HCT116 (cell line): ENCODE measurements at places on chromosomes 6 and 20. TPM values are rescaled to one million over a fixed set of nuclear protein-coding genes. Genes with fewer than 3 reads are reported as not detected.

DNA sequence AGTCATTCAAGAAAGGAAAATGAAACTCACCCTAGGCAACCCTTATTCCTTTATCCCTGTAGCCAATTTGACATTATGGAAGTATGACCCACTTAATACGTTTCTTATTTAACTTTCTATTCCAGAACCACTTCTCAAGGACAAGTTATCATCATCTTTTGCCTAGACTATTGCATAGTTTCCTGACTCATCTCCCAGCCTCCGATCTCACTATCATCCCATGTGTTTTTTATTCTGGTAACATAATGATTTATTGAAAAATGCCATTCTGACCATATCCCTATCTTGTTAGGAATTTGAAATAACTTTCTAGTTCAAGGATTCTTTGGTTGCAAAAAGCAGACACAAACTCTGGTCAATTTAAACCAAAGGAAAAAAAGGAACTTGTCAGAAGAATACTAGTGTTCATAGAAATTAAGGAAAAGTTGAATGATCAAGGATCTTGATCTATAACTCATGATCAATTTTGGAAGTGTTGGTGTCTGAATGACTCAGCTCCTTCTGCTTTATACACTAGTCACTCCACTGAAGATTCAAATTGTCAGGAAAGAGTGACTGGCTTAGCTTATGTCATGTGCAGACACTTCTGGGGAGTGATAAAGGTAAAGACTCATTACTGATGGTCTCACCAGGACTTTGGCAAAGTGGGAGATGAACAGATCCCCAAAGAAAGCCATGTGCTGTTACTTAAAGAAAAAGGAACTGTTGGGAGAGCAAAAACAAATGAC is 8.5 kb upstream of the TINAG start:
- no peaks in the 10 kb centered on the region for H3K36me3 ChIP-seq
- H3K27ac ChIP-seq: no peak overlapping the region
- no peak for DNase-seq

DNA sequence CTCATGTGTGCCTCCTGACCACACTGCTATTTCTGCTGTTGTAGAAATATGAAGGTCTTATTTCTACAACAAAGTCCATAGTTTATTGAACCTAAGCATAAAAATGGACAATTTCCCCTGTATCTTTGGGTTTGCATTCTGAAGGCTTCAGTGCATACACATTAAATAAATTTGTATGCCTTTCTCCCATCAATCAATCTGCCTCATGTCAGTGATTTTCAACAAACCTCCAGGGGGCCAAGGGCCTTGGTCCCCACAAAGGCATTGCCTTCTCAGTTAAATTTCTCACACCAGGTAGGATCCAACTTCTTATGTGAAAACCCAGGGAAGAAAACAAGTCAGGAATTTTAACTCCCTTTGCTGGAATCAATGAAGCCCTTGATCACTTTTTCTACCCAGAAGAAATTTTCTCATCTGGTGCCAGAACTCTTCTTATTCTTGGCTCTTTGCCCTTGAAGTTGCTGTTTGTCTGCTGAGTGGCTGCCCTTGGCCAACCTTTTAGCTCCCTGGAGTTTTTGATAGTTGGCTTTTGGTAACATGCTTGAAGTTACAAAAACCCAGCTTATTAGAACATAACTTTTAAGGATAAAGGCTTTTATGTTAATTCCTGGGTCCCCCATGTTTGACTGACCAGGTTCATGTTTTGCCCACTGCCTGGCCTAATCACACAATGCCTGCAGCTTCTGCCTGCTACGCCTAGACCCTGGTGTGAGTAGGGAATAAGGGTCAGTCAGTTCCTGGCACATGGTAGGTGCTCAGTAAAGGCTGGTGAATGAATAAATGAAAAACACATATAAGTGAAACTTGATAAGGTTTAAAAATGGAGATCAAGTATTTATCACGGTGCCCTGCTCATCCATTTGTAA is 37.0 kb downstream of the SHLD1 start:
- DNase-seq: no peak
- peaks cover 23% of the 10 kb centered on the region for H3K4me1 ChIP-seq
- H3K27me3 ChIP-seq: no peaks in the 10 kb centered on the region
- no peaks in the 10 kb centered on the region for H3K36me3 ChIP-seq
- no peak overlapping the region for H3K4me3 ChIP-seq

- H3K27ac ChIP-seq: peak overlapping the region; percentile 98
- H3K36me3 ChIP-seq: no peaks in the 10 kb centered on the region
- peak overlapping the region; percentile 44 for H3K4me3 ChIP-seq
- H3K27me3 ChIP-seq: no peaks in the 10 kb centered on the region
- DNase-seq: peak; percentile 62
- peaks cover 72% of the 10 kb centered on the region for H3K4me1 ChIP-seq
Measured at GRCh38 chr20:62361799-62362589, 5.1 kb downstream of the LAMA5 start.

- H3K4me3 ChIP-seq: no peak overlapping the region
- H3K27me3 ChIP-seq: no peaks in the 10 kb centered on the region
- no peak for DNase-seq
- peaks cover 10% of the 10 kb centered on the region for H3K4me1 ChIP-seq
- H3K36me3 ChIP-seq: no peaks in the 10 kb centered on the region
- H3K27ac ChIP-seq: no peak overlapping the region
Measured at GRCh38 chr6:25462235-25462897, 183.2 kb downstream of the CARMIL1 start.

KCNQ2 gene
- total RNA-seq: 86.5 TPM

NEDD9 gene
- total RNA-seq: 0.17 TPM
